A549 treated with DMSO at 1 μM for 4 hours (cell line): ENCODE measurements at places on chromosomes 13 and 19. TPM values are rescaled to one million over a fixed set of nuclear protein-coding genes. Genes with fewer than 3 reads are reported as not detected.

The ZNF888 gene
- total RNA-seq, result 0.02 TPM in 1 of 5 replicates, not detected in the others

The ZNF813 gene
- 0.16 to 0.80 TPM (median 0.26 TPM) in 5 replicates for total RNA-seq

The ZNF534 gene
- not detected in 5 replicates for total RNA-seq

The ENOX1 gene
- 0.53 to 0.91 TPM (median 0.70 TPM) in 5 replicates for total RNA-seq

The TNFRSF19 gene
- total RNA-seq, result 2.4 to 3.5 TPM (median 3.4 TPM) in 5 replicates

The ZNF266 gene
- total RNA-seq, result 3.3 to 4.1 TPM (median 3.8 TPM) in 5 replicates

The ZNF865 gene
- total RNA-seq, result 7.2 to 14.6 TPM (median 13.0 TPM) in 5 replicates

The SOX1 gene
- not detected in 5 replicates for total RNA-seq

The FUT3 gene
- total RNA-seq, result 0.07 to 0.14 TPM in 2 of 5 replicates, not detected in the others

The FFAR2 gene
- 0.05 TPM in 1 of 5 replicates, not detected in the others for total RNA-seq

The SNAPC2 gene
- total RNA-seq, result 19.9 to 29.9 TPM (median 28.1 TPM) in 5 replicates

The CD79A gene
- 1.1 to 1.2 TPM (median 1.1 TPM) in 5 replicates for total RNA-seq

The USHBP1 gene
- total RNA-seq, result not detected in 5 replicates

The FAM83E gene
- total RNA-seq, result 0.14 to 0.40 TPM (median 0.22 TPM) in 4 of 5 replicates, not detected in the other

The KPTN gene
- 16.7 to 22.4 TPM (median 21.2 TPM) in 5 replicates for total RNA-seq

The SHISA2 gene
- 0.02 to 0.04 TPM in 2 of 5 replicates, not detected in the others for total RNA-seq

The SEMA6B gene
- total RNA-seq, result 5.9 to 7.7 TPM (median 6.8 TPM) in 5 replicates

The POU2F2 gene
- 0.33 to 0.63 TPM (median 0.46 TPM) in 5 replicates for total RNA-seq

The PTPRH gene
- 3.7 to 7.4 TPM (median 4.9 TPM) in 5 replicates for total RNA-seq

The BICRA gene
- 12.5 to 17.2 TPM (median 12.7 TPM) in 5 replicates for total RNA-seq

The ANKLE1 gene
- total RNA-seq, result 0.27 to 0.76 TPM (median 0.40 TPM) in 5 replicates

The ZNF285 gene
- total RNA-seq, result 1.9 to 2.6 TPM (median 2.4 TPM) in 5 replicates

The TMPRSS9 gene
- total RNA-seq, result 0.02 to 0.08 TPM in 2 of 5 replicates, not detected in the others

The TUBA3C gene
- not detected in 5 replicates for total RNA-seq

The STARD13 gene
- total RNA-seq, result 3.4 to 4.8 TPM (median 3.7 TPM) in 5 replicates

The CYP4F22 gene
- total RNA-seq, result 0.04 to 0.08 TPM (median 0.08 TPM) in 5 replicates

The ZNF835 gene
- not detected in 5 replicates for total RNA-seq

The MARCHF2 gene
- total RNA-seq, result 13.2 to 17.9 TPM (median 16.4 TPM) in 5 replicates

The CA11 gene
- 8.5 to 11.3 TPM (median 9.8 TPM) in 5 replicates for total RNA-seq

The PSG1 gene
- 0.21 to 0.52 TPM (median 0.33 TPM) in 5 replicates for total RNA-seq

The U2AF1L4 gene
- 23.0 to 29.3 TPM (median 28.6 TPM) in 5 replicates for total RNA-seq

The SPATA13 gene
- total RNA-seq, result 6.4 to 9.6 TPM (median 8.4 TPM) in 5 replicates

The SIAH3 gene
- not detected in 5 replicates for total RNA-seq

The SERPINE3 gene
- total RNA-seq, result 0.09 TPM in 1 of 5 replicates, not detected in the others

The ZNF350 gene
- total RNA-seq, result 3.2 to 5.2 TPM (median 4.6 TPM) in 5 replicates

The CEACAM16 gene
- total RNA-seq, result 0.09 to 0.19 TPM (median 0.13 TPM) in 4 of 5 replicates, not detected in the other

The ZNF787 gene
- total RNA-seq, result 27.3 to 48.7 TPM (median 43.4 TPM) in 5 replicates

The OR4F17 gene
- total RNA-seq, result not detected in 5 replicates

The TRAPPC5 gene
- 43.8 to 95.6 TPM (median 89.8 TPM) in 5 replicates for total RNA-seq

The C5AR2 gene
- total RNA-seq, result 0.44 to 1.1 TPM (median 0.87 TPM) in 5 replicates

The KDM4B gene
- total RNA-seq, result 5.2 to 8.1 TPM (median 6.9 TPM) in 5 replicates

The IL11 gene
- 80.6 to 115 TPM (median 100 TPM) in 5 replicates for total RNA-seq

The CPB2 gene
- total RNA-seq, result not detected in 5 replicates

The IGSF23 gene
- total RNA-seq, result 0.26 to 0.57 TPM (median 0.40 TPM) in 5 replicates

The KCTD15 gene
- 51.4 to 74.6 TPM (median 64.0 TPM) in 5 replicates for total RNA-seq

The ZNF234 gene
- total RNA-seq, result 1.8 to 3.3 TPM (median 2.7 TPM) in 5 replicates

The PROZ gene
- total RNA-seq, result not detected in 5 replicates

The CEACAM20 gene
- 0.06 to 0.12 TPM (median 0.10 TPM) in 3 of 5 replicates, not detected in the others for total RNA-seq

The IRS2 gene
- 10.6 to 13.9 TPM (median 13.8 TPM) in 5 replicates for total RNA-seq

The WDR87 gene
- not detected in 5 replicates for total RNA-seq

The DLL3 gene
- total RNA-seq, result 4.9 to 10.9 TPM (median 10.4 TPM) in 5 replicates

The KIR2DL3 gene
- not detected in 5 replicates for total RNA-seq

The CD33 gene
- 0.12 to 0.49 TPM in 2 of 5 replicates, not detected in the others for total RNA-seq

The NXNL1 gene
- total RNA-seq, result not detected in 5 replicates
